Neural progenitor cell (in vitro differentiated cells): ENCODE measurements at places on chromosomes 3 and 15. TPM values are rescaled to one million over a fixed set of nuclear protein-coding genes. Genes with fewer than 3 reads are reported as not detected.

GRCh38 chr3:16741890-16742289, 136.7 kb upstream of the DAZL start:
- no peak for DNase-seq

GRCh38 chr3:159250961-159251360, 449.1 kb downstream of the MFSD1 start:
- no peak for DNase-seq

- no peak for DNase-seq
Observed at GRCh38 chr15:76353903-76354302, 17.3 kb downstream of the ISL2 start.

GRCh38 chr3:100032243-100032642, 82.1 kb downstream of the FILIP1L start:
- no peak for DNase-seq

GRCh38 chr3:142705198-142705597, 18.6 kb upstream of the TRPC1 start:
- DNase-seq = no peak

DNA sequence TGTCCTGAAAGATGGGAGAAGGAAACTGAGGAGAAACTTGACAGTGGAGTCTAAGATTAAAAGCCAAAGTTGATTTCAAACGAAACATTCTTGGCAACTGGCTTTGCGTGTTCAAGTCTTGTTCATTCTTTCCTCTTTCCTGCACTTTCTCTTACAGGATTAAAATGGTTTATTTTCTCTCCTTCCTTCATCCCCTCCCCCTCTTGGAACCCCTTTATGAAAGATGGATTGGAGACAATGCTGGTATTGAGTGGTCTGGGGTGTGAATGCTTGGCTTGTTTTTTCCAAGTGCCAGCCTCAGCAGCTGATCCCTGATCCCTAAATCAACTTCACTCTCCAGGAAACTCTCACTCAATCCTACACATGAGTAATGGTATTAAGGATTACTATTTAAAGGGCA, 703 bp upstream of the LSAMP start:
- no peak for DNase-seq

GRCh38 chr3:49841126-49841696, 15.2 kb downstream of the TRAIP start:
- DNase-seq = peak; percentile 45

DNA sequence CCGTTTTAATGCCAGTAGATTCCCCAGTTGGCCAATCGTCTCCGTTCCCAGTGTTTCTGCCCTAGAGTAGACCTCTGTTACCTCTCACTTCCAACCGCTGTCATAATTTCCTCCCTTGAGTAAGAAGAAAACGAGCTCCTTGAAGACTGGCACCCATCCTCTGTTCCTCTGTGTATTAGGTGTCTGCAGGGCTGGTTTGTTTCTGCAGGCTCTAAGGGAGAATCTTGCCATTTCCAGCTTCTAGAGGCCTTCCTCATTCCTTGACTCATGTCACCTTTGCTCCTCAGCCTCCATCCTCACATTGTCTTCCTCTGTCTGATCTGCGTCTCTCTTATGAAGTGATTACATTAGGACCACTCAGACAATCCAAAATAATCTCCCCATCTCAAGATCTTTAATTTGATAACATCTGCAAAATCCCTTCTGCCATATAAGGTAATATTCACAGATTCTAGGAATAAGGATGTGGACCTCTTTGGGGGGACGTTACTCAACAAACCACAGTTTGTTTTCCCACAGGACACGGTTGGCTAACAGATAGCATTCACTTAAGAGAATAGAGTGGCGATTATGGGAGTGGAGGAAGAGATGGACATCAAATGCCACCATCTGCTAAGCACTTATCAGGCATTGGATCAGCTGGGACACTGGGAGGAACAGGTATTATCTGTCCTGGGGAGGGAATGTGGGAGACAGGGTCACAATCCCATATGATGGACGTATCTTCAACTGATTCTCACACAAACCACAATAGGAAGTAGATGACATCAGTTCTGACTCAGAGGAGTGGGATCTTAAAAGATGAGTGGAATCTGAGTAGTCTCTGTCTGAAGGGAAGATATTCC, 17.1 kb downstream of the ARHGAP31 start:
- no peak for DNase-seq

DNA sequence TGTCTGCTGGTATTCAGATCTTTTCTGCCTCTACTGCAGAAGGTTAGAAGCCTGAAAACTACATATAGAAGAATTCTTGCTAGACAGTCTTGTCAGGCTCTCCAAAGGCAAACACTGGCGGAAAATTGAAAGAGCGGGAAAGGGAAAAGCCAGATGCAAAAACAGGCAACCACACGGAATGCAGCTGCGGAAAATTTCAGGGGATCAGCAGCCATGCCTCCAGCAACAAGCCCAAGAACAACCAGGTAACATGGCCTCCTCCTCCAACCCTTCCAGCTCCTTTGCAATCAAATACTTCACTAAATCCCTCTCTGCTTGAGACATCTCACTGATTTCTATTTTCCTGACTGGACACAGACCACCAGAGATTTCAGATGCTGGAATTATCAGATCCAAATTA, 9.6 kb downstream of the UBP1 start:
- peak; percentile 15 for DNase-seq

- no peak for DNase-seq
Observed at GRCh38 chr3:30495172-30496065, 111.0 kb upstream of the TGFBR2 start.

- DNase-seq = no peak
Observed at GRCh38 chr3:143063018-143063417, 56.6 kb upstream of the CHST2 start.

GRCh38 chr3:134381076-134381475, 6.8 kb upstream of the AMOTL2 start:
- no peak for DNase-seq

GRCh38 chr3:36852071-36852470, 87.7 kb upstream of the DCLK3 start:
- DNase-seq = no peak

DNA sequence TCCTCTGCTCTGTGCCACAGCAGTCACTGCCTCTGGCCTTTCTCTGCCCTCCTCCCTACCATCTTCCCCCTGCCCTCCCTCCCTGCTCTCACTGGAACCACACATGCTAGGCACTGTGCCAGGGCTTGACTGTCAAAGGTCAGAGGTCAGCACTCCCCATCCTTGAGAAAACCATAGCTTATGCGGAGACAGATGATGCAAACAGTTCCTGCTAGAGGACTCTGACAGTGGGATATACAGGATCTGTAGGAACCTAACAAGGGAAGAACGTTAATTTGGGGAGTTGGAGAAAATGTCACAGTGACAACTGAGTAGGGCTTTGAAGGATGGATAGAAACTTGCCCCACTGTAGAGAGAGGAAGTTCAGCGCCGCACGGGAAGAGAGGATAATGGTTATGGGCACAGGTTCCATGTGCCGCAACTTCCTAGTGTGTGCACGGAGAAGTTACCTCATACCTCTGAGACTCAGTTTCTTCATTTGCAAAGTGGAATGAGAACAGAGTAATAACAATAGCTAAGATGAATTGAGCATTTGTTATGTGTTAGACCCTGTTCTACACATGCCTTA, 29.3 kb upstream of the XYLB start:
- no peak for DNase-seq

- DNase-seq = no peak
Observed at GRCh38 chr3:4525560-4526223, 32.5 kb downstream of the ITPR1 start.

- DNase-seq = no peak
Observed at GRCh38 chr15:41695750-41696436, 35.7 kb downstream of the MGA start.

DNA sequence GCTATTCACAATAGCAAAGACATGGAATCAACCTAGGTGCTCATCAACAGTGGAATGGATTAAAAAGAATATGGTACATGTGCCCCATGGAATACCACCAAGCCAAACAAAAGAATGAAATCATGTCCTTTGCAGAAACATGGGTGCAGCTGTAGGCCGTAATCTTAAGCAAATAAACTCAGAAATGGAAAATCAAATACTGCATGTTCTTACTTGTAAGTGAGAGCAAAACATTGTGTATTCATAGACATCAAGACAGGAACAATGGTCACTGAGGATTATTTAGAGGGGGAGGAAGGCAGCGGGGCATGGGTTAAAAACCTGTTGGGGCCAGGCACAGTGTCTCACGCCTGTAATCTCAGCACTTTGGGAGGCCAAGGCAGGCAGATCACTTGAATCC, 304.7 kb upstream of the ROBO2 start:
- DNase-seq = no peak

DNA sequence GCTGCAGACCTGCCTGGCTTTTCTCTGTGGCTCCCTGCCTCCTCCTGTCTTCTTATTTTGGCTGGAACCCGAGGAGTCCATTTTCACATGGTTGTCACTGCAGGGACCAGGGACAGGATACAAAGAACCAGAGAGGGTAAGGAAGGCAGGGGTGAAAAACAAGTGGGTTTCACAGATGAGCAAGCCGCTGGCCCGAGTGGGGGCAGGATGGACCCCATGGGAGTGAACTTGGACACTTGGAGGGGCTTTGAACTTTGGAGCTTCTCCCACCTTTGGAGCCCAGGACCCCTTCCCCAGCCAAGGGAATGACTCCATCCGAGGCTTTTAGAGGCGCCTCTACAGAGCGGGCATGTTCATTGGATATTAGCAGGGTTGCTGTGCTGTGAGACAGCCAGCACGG, 26.9 kb upstream of the ADCY5 start:
- DNase-seq = no peak

- peak; percentile 56 for DNase-seq
Observed at GRCh38 chr15:52360229-52361203, 64.9 kb upstream of the MYO5C start.

DNA sequence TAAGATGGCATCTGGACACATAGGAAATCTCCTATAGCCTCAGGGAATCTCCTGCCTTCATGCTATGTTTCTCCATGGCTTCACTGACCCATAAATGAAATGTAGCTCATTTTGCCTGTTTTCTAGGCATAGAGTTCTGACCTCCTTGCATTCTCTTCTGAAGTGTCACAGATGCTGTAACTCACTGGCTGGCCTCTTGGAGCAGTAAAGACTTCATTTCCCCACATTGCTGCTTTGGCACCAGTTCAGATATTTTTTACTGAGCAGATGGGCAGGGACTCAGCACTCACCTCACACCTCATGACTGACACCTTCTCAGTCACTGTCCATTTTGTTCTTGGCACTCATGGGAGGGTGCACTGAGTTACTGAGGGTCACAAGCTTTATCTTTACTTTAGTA, 286.7 kb upstream of the TGFBR2 start:
- DNase-seq = peak; percentile 54

- peak; percentile 77 for DNase-seq
Observed at GRCh38 chr3:58173669-58174398, 36.9 kb downstream of the DNASE1L3 start.

DNA sequence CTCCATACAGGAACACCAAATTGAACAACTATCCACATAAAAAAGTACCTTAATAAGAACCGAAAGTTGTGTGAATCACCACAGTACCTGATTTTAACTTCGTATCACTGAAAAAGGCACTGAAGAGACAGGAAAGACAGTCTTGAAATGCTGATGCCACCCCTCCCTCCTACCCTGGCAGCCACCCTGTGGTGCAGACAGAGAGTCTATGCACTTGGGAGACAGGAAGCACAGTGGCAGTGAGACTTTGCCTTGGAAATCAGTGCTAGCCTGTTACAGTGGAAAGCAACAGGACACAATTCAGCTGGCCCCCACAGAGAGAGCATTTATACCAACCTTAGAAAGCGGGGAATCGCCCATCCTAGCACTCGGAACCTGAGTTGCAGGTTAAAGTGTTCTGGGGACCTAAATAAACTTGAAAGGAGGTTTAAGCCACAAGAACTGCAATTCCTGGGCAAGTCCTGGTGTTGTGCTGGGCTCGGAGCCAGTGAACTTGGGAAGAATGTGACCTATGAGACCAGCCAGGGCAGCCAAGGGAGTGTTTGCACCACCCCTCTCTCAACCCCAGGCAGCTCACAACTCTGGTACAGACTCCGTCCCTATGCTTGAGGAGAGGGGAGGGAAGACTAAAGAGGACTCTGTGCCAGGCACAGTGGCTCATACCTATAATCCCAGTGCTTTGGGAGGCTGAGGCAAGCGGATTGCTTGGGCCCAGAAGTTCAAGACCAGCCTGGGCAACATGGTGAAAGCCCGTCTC, 240.1 kb downstream of the ISL2 start:
- no peak for DNase-seq

DNA sequence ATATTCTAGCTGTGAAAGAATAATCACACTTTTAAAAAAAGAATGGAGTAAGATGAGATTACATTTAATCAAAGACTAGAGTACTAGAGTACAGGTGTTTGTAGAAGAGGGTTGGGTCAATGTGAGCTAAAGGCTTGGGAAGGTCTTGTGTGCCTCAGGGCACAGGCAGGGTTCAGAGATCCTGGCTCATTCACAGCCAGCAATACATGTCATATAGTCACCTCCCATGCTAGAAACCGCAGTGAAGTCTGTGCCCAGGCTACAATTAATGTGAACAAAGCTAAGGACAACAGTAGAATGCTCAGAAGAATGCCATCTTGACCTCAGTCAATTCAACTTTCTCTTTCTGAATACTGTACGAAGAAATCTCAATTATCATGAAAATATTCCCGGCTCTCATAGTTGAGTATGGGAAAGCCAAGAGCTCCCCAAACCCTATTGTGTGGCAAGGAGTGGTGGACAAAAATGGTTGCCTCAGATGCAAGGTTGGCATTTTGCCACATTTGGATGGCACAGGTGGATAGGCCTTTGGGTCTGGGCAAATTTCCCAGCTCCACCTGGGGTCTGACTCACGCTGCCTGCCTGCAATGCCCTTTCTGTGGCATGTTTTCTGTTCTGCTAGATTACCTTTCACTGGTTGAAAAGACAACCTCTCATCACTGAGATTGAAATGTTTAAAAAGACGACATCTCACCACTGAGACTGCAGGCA, 70.2 kb downstream of the NMD3 start:
- DNase-seq = no peak

Gene CD96
- total RNA-seq = not detected in 2 replicates

Gene B3GNT5
- total RNA-seq = 9.0 and 14.1 TPM in 2 replicates

Gene PLA1A
- not detected in 2 replicates for total RNA-seq

Gene MORF4L1
- 633 and 930 TPM in 2 replicates for total RNA-seq

Gene METTL6
- 34.9 TPM in 2 replicates for total RNA-seq

Gene MST1R
- 0.32 and 1.8 TPM in 2 replicates for total RNA-seq

Gene TMEM207
- total RNA-seq = not detected in 2 replicates

Gene GPR149
- not detected in 2 replicates for total RNA-seq

Gene TM4SF1
- not detected in 2 replicates for total RNA-seq

Gene CRYGS
- total RNA-seq = 1.1 and 1.4 TPM in 2 replicates

Gene HYAL3
- 2.2 and 4.9 TPM in 2 replicates for total RNA-seq

Gene KIF15
- 46.2 and 83.4 TPM in 2 replicates for total RNA-seq
